ENCODE measurements at places on chromosomes 7 and 10.

GRCh38 chr7:18445483-18445882 is 50.1 kb upstream of the HDAC9 start:
- no peak for DNase-seq

DNA sequence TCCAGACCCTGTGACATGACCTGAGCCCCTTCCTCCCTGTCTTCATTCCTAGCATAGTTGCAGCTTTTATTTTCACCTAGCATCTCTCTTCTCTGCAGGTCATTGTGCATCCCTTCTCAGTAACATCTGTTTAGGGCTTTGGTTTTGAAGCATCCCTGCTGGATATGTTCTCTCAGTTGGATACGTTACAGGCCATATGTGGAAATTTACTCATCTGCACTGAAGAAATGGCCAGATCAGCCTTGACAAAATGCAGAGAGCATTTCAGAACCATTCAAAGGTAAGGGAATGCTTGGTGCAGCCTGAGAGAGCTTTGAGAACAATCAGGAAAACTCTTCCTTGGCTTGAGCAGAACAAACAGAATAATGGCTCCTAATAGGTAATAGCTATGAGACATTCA is 647.0 kb downstream of the KCNMA1 start:
- DNase-seq, result no peak

- peak; percentile 72 for DNase-seq
Measured at GRCh38 chr10:101782811-101783735, at the start of gene NPM3. TSS of gene NPM3 (minus strand) at chr10:101783446. CDS start at chr10:101783390, 56 bp downstream.

DNA sequence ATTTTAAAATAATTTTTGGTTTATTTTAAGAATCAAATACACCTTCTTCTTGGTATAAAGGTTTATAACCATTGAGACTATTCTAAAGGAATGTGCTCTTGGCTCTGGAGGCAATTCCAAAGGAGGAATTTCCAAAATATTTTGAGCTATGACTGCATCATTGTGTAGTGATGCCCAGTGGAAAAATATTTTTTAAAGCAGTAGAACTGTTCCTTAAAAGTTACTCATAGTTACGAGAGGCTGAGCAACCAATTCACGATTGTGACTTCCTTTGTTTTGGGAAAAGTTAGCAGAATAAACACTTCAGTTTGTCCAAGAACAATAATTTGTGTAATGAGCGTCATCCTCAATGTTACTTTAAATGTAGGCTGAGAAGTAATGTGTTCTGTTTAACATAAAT is 233.6 kb downstream of the BAMBI start:
- DNase-seq, result no peak

- no peak for DNase-seq
Measured at GRCh38 chr10:78729800-78730199, 339.0 kb upstream of the ZMIZ1 start.

DNA sequence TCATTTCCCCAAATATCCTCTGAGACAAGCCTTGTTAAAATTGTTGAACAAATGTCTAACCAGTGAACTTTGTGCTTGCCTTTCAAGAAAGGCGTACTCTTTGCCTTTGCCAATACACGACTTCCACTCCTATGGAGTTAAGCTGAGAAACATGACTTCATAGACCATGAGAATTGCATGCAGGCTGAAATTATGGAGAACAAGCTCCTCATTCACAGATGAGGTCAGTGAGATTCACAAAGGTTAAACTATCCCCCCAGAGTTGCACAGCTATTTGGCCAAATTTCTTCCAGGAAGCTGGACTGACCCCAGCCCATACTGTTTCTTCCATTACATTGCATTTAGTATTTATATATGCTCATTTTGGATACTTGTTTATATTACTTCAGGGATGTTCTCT is 221.4 kb upstream of the SEMA3C start:
- DNase-seq, result no peak

GRCh38 chr10:132839061-132839460 is 53.1 kb upstream of the NKX6-2 start:
- DNase-seq, result no peak

DNA sequence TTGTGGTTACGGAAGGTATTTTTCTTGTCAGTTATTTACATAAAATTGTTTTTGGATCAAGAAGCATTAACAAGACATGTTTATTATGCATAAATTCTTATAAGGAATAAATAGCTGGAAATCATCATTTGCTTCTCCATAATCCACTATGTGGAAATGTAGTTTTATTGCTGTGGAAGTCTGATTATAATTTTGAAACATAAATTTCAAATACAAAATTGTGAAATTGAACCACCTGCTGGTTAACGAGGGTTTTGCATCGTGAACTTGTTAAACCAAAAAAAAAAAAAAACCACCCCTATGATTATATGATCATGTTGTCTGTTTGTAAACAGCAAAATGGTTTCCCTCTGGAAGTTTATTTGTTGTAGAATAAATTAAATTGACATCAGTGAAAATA is 25.9 kb downstream of the ABRAXAS2 start:
- DNase-seq, result no peak

DNA sequence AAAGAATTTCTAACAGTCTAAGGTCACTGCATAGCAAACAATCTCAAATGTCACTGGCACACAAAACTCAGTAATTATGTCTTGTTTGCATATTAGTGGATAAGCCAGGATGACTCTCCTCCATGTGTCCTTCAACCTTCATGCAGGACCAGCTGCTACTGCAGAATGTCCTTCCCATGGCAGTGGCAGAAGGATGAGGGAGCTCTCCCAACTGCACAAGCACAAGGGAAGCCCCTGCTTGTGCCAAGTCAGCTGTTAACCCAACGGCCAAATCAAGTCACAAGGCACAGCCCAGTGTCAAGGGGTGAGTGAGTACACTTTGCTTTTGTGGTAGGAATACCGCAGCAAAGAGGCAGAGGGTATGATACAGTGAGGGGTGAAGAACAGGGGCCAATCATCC is 59.3 kb upstream of the VWC2 start:
- DNase-seq, result no peak

DNA sequence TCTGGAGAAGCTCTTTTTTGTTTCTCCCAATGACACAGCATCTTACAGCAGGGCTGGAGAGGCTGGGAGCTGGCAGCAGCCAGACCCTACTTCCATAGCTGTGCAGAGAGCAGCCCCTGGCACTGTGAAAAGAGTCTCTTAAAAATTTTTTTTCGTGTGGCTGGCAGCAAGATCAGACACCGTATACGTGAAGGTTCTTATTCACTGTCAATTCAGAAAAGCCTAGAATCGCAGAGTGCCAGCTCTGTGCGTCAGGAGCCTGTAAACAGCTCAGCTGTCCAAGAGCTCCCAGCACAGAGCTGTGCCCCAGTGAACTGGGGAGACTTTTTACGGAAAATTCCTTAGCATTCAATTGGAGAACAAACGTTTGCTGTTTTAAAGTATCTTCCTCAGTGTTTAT is 6.5 kb downstream of the BAG3 start:
- no peak for DNase-seq

DNA sequence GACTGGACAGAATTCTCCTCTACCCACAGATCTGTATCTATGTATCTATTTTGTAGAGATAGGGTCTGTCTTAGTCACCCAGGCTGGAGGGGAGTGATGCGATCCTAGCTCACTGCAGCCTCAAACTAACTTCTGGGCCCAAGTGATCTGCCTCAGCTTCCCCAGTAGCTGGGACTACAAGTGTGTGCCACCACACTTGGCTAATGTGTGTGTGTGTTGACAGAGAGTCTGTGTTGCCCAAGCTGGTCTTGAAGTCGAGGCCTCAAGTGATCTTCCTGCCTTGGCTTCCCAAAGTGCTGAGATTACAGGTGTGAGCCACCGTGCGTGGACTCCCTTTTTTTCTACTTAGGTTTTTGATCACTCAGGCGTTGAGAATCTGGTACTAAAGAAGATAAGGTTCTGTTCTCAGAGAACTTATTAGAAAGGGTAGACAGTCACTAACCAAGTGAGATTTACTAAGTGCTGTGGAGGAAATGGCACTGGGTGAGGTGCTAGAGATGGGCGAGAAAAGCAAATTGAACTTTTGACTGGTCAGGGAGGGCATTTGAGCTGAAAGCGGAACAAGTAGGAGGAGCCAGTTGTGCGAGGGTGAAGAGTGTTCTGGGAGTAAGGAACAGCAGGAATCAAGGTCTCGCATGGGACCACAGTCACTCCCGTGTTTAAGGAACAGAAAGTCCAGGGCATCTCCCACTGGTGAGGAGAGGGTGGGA is 18.0 kb downstream of the NDUFB2 start:
- no peak for DNase-seq

GRCh38 chr10:105259201-105259600 is 618.1 kb downstream of the SORCS3 start:
- no peak for DNase-seq

- DNase-seq, result no peak
Measured at GRCh38 chr10:93071177-93071472, 2.6 kb upstream of the CYP26A1 start.

GRCh38 chr7:73828107-73828803 is 2.5 kb upstream of the CLDN4 start:
- DNase-seq, result no peak

DNA sequence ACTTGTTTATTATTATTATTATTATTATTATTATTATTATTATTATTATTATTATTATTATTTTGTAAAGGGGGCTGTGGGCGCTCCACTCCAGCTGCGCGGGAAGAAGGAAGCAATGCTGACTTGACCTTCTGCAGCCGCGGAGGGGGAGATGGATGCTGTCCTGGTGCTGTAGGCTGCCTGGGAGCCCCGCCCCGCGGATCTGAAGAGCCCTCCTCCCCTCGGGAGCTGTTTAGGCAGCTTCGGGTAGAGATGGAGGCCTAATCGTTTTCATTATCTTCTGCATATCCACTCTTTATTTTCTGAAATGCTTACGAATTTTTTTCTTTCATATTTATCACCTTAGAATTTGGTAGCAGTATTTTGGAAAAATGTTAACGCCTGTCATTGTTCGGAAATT is 101.2 kb upstream of the KLF6 start:
- no peak for DNase-seq

GRCh38 chr10:60732198-60732806 is 46.0 kb upstream of the CDK1 start:
- no peak for DNase-seq

DNA sequence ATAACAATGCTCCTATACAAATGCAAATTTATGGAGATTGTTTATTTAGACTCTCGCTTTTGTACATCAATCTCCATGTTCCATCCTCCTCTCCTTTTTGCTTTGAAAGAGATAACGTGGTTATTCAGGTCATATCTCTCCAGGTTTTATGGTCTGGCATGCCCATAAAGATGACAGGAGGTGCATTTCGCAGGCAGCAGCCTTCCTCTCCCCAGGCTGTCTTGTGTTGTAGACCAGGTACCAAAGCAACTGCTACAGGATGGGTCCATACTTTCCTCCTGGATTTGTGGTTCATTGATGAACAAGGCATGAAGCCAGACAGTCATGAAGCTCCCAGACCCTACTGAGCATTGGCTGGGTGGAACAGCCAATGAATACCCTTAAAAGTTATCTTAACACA is 400.2 kb upstream of the NPVF start:
- DNase-seq, result no peak

GRCh38 chr7:44291066-44291732 is 34.2 kb downstream of the CAMK2B start:
- DNase-seq, result no peak

DNA sequence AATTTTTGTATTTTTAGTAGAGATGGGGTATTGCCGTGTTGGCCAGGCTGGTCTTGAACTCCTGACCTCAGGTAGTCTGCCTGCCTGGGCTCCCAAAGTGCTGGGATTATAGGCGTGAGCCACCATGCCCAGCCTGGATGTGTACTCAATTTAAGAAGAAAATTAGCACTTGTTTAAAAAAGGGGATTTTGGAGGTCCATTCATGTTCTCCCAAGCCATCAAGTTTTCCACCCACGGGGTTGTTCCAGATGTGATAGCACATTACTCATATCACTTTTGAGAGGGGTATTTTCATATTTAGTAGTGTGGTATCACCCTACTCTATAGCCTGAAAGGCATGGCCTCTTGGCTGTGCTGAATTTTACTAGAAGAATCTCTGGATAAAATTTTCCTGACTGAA is 10.5 kb upstream of the SLC26A3 start:
- DNase-seq, result no peak

DNA sequence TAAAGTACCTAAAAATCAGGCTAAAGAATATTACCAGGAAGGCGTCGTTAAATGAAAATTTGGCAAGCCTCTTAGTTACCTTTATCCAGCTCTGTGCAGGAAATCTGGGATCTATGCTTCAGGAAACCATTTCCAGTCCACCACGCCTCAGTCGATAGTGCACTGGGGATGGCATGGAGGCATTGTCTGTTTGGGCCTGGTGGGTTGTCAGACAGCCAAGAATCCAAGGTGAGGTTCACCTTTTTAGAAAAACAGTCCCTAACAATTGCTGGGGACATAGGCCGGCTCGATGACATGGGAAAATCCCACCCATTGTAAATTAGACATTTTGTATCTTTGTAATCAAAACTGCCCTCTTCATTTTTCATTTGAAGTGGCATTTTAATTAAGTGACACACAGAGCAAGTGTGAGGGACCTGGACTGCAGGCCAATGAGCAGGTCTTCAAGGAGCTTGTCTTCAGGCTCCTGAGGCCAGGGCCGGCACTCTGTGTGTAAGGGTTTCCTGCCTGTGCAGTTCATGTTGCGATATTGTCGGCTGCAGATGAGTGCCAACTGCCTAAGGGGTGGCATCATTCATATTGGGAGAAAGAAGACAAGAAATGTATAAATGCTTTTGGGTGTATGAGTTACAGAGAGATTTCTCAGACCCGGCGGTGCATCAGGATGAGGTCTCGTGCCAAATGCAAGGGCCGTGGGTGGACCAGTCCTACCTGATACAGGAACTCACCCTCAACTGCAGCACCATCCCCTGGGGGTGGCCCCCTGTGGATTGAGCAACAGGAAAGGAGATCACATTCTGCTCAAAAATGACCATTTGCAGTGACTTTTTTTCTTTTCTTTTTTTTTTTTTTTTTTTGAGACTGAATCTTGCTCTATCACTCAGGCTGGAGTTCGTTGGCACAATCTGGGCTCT is 80.8 kb downstream of the PTPRE start:
- no peak for DNase-seq

- no peak for DNase-seq
Measured at GRCh38 chr7:51789489-51789888, 472.9 kb upstream of the COBL start.

GRCh38 chr7:12637328-12637727 is 50.1 kb upstream of the ARL4A start:
- DNase-seq, result no peak

- no peak for DNase-seq
Measured at GRCh38 chr7:129903935-129904334, 48.8 kb downstream of the UBE2H start.

DNA sequence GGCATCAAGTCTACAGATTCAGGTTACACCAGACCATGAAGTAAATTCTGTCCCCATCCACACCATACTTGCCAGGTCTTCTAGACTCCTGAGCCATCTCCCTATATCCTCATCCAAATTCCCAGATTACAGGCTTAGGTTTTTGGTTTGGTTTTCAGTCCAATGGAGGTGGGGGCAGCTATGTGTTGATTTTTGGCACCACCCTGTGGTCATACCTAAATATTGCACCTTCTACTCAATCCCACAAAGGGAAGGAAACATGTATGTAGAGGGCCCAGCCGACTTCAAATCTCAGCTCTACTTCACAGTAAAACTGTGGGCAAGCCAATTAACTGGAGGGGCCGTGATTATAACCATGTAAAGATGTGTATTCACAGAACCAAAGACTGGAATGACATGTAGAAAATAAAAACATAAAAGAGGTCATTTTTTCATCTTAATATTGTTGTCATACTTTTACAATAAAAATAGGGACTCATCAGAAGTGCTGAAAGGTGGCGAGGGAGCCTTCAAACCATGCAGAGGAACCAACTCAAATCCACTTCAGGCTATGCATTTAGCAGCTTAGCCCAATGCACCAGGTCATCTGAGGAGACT is 19.8 kb downstream of the ERCC6 start:
- no peak for DNase-seq
